ENCODE measurements at places on chromosomes 2 and 18. TPM values are rescaled to one million over a fixed set of nuclear protein-coding genes. Genes with fewer than 3 reads are reported as not detected.

Gene FAM117B
- total RNA-seq = 0.51 TPM

Gene CD207
- not detected for total RNA-seq

Gene L3MBTL4
- total RNA-seq = not detected

Gene SLC40A1
- not detected for total RNA-seq

Gene RAB17
- total RNA-seq = 1.7 TPM

Gene FIGN
- 0.76 TPM for total RNA-seq

Gene CCBE1
- total RNA-seq = 11.4 TPM

GRCh38 chr2:119323459-119323858 lies 43.2 kb downstream of the C2orf76 start:
- no peak for DNase-seq

DNA sequence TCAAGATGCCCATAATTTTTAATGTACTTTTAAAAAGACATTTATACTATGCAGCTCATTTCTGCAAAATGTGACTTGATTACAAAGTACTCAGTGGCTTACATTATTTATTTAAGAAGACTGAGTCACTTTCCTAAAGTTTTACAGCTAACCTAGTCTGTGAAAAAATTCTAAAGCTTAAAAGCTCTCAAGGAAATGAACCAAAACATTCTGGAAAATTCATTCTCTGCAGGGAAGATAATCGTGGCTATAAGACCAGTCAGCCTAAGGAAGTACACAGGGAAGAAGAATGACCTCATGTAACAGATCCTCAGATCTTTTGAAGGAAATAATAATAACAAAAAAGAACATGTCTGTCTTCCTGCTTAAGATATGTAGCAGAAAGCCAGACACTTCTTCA lies 232.1 kb upstream of the STK17B start:
- DNase-seq = peak; percentile 65

- peak; percentile 92 for DNase-seq
These were observed 111.3 kb upstream of the TLK1 start for GRCh38 chr2:171271971-171272436.

- peak; percentile 10 for DNase-seq
These were observed 73.0 kb downstream of the INPP4A start for GRCh38 chr2:98517636-98518035.

DNA sequence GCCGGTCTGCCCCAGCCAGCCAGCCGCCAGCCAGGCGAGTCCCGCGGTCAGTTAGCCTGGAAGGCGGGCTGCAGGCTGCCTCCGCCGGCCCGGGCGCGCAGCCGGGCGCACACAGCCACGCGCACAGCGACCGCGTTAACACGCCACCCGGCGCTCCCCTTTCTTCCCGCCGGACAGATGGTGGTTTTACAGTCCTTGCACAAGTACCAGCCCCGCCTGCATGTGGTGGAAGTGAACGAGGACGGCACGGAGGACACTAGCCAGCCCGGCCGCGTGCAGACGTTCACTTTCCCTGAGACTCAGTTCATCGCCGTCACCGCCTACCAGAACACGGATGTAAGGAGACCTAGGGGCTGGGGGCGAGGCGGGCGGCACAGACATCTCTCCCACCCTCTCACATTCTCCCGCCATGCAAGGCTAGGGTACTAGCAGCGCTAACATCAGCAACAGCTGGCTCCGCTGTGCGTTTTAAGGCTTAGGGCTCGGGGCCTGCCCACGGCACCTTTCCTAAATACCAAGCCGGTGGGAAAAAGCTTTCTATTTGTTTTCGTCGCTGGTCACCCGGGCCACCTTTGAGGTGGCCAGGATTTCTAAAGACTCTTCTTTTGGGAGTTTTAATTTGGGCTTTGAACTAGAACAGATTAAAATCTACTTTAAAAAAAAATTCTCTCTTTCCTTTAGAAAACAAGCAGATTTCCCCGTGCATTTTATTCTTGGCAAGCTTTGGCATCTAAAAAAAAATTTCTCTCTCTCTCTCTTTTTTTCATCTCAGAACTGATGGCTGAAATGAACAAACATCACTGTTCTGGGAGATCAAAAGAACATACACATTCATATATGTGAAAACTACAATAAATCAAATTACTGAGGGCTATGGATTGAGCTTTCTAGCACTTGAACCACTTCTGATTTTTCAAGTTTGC lies 2.9 kb downstream of the TBR1 start:
- peak; percentile 45 for DNase-seq

DNA sequence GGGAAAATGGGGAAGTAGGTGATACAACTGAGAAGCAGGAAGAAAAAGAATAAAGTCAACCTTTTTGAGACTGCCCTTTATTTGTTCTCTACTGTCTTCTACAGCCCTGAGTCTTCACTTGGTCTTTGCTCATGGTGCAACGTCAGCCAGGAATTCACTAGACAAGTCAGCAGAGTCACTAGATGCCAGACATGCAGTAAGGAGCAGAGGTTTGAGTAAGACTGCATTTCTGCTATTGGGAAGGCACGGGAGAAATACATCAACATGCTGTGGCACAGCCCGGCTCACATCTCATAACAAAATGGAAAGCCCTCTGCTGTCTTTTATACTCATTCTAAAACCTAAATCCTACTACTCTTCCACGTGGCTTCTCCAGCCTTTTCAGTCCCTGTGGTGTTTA lies 67.1 kb downstream of the PRELID3A start:
- peak; percentile 31 for DNase-seq

DNA sequence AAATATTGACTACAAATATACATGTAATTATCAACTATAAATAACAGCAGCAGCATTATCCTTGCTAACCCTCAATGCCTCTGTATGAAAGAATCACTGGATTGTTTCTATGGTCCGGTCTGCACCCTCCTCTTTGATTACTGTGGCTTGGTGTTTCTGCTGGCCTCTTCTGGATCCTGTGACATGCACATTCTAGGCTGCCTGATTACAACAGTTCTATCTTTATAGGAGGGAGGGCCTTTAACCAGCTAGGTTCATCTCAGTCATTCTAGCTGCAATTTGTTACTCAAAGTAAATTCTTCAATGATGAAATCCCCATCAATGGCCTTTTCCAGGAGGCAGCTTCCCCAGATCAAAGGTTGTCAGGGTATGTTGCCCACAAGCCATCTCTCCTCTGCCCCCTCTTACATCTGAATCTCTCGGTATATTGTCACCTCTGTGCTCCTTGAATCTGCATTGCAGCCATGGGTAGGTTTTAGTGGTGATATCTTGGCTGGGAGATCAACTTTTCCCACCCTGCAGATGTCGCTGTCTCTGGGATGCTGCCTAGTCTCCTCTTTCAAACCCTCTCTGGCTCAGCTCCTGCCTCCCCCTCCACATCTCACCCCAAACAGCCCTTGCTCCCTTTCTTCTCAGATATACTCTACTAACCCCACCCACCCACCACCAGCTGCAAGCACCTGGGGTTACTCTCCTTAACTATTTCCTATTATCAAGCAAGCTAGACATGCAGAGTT lies 106.2 kb upstream of the BZW1 start:
- DNase-seq = no peak

DNA sequence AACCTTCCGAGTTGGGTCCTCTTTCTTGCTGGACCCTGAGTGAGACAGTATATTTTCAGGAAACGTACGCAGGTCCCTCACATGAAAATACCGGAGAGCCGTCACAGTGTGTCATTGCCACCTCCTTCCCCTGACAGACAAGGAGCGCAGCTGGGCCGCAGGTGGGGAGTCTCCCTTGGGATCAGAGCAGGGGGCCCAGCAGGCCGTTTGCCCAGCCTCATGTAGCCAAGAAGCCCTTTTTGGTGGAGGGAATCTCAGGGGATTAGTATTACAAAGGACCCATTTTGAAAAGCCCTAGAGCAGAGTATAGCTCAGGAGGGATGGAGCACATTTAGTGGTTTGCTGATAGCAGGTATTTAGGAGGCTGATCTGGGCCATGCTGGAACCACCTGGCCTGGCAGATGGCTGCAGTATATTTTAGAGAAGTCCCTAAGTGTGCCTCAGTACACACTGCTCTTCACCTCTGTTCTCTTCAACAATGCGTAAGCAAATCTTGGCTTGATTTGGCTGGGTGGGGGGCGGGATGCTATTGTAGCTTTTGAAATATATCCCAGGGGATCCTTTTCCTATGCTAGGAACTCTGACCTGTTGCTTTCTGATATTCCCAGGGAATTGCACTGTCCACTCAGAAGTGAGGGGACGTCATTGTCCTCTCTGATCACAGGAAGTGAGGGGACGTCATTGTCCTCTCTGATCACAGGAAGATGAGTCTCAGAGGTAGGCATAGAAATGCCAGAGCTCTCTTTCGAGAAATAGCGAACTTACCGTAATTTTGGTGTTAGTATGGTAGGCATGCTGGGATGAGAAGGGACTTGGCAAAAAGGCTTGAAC lies 171.9 kb downstream of the HRH4 start:
- no peak for DNase-seq

GRCh38 chr18:32297579-32298170 lies 107.8 kb downstream of the MEP1B start:
- no peak for DNase-seq
